ENCODE measurements at places on chromosomes 2 and 18. TPM values are rescaled to one million over a fixed set of nuclear protein-coding genes. Genes with fewer than 3 reads are reported as not detected.

DNA sequence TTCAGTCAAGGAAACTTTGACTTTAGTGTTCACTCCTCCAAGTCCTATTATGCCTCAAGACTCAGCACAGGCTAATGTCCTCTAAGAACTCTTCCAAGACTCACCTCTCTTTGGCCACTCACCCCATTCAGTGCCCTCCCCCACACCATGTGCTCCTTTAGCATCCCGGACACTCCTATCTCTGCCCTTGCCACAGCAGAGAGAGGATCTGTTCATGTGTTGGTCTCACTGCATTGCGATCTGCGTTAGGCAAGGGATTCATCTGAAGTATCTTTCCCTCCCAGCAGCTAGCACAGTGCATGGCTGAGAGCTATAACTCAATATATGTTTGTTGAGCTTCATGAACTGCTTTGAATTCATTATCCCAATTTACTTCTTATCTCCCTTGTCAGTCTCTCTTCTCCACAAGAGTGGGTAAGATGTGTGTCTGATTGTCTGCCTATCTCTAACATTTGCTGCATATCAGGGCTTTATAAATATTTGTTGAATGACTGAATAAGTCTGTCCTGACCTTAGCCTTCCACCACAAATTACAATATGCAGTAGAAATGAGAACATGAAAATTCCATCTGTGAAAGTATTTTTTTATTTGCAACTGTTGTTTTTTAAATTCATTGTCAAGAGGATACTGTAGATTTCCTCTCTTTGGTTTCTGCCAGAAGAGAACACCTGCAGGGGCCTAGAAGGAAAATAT, 179.9 kb upstream of the NCKAP5 start:
- DNase-seq, result no peak

- DNase-seq, result no peak
These were observed 278.4 kb downstream of the NDUFA10 start for GRCh38 chr2:239746559-239747246.

DNA sequence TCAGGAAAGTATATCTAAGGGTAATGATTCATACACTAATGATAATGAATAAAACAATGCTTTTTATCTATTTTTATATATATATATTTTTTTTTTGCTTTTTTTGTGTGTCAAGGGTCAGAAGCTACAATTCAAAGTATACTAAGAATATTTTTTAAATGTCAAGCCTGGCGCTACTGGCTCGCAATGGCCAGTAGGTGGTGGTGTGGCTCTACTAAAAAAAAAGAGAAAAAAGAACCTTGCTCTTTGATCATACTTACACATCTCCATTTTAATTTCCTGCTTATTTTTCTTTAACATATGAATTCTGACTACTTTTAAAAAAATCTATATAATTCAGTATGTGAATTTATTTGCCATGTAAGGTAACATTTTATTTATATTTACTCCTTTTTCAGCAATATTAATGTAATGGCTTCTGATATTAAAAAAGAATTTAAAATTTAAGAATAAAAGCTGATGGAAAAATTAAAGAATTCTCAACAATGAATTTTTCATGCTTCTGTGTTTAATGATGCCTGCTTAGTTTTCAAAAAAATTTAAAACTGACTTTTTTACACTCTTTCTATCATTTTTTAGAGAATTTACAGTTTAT, 232.9 kb downstream of the GULP1 start:
- no peak for DNase-seq

GRCh38 chr18:8224576-8224975, 384.7 kb upstream of the RAB12 start:
- no peak for DNase-seq

DNA sequence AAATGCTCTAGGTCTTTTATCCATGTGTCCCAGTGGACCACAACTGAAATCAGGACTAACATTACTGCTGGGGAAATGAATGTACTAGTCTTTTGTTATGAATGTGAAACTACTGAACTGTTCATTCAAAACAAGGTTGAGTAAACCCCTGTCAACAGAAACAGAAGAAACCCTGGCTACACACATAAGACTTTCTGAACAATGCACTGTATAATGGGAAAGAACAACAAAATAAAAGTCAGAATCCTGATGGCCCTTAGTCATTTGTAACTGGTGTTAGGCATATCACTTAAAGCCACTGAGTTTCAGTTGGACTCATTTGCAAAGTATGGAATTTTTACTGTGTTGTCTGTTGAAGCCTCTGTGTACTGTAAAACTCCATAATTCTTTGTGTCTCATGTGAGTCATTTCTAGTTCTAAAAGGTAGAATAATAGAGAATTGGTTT, 77.0 kb upstream of the UBXN4 start:
- peak; percentile 76 for DNase-seq

DNA sequence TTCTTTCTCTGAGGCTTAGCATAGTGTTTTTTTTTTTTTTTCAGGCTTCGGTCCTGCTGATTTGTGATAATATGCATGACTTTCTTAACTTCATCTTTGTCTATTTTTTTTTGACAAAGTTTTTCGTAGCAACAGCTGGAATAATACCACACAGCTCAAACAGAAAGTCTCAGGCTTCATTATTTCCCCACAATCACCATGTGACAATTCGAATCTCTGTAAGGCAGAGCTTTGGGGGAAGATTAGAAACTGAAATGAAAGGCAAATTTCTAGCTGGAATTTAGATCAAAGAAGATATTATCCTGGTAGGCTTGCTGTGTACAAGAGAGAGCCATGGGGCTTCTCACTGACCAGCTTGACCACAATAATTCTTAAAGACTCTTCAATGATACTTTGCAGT, 12.2 kb upstream of the CD28 start:
- no peak for DNase-seq

DNA sequence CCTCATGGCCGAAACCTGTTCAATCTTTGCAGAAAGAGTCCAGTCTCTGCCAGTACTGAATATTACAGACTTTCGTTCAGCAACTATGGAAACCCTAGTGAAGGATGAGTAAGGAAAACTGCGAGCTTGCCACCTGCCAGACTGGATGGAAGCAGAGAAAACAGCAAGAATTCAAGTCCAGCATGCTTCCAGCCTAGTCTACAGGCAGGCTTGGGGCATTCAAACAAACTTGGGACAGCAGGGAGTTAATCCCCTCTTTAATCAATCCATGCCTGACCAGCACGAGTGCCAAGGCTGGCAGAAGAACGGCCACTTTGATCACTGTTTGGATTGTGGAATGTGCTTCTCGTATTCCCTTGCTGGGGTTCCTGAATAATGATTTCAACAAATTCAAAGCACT, 145.2 kb downstream of the EPHA4 start:
- no peak for DNase-seq

- no peak for DNase-seq
These were observed 175.3 kb downstream of the RPIA start for GRCh38 chr2:88866756-88867155.

The BCL2 gene
- total RNA-seq, result 4.7 TPM

The IL18RAP gene
- not detected for total RNA-seq

The ATP6V1C2 gene
- total RNA-seq, result not detected

The SP9 gene
- total RNA-seq, result 0.06 TPM

GRCh38 chr2:36404754-36405153, 49.2 kb downstream of the CRIM1 start:
- no peak for DNase-seq

GRCh38 chr18:56431551-56431950, 206.8 kb downstream of the TXNL1 start:
- peak; percentile 35 for DNase-seq

The GCG gene
- total RNA-seq, result not detected
